ENCODE measurements at places on chromosomes 11 and 22.

DNA sequence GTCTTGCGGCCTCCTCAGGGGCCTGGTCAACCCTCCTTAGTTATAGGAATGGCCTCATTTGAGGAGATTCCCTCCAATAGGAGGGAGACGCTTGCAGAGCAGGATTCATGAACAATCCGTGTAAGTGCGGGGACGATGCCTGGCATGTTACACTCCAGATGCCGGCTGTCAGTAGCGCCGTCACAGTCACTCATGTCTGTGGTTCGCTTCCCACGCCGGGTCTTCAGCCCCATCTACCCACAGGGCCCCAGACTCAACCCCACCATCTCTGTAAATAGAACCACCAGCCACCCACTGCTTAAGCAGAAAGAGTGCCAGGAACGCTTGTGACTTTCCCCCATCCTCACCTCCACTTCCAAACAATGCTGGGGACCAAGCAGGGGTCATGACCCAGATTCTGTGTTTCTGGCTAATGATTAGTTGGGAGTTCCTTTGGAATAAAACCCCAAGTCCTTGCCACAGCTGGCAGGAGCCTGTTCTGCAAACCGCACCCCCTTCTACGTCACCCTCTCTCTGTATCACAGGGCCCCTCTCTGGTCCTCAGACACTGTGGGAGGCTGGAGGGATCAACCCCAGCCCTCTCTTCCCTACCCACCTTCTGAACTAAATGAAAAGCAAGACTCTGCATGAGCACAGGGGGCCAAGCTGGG lies 38.8 kb upstream of the TOLLIP start:
- DNase-seq: no peak

DNA sequence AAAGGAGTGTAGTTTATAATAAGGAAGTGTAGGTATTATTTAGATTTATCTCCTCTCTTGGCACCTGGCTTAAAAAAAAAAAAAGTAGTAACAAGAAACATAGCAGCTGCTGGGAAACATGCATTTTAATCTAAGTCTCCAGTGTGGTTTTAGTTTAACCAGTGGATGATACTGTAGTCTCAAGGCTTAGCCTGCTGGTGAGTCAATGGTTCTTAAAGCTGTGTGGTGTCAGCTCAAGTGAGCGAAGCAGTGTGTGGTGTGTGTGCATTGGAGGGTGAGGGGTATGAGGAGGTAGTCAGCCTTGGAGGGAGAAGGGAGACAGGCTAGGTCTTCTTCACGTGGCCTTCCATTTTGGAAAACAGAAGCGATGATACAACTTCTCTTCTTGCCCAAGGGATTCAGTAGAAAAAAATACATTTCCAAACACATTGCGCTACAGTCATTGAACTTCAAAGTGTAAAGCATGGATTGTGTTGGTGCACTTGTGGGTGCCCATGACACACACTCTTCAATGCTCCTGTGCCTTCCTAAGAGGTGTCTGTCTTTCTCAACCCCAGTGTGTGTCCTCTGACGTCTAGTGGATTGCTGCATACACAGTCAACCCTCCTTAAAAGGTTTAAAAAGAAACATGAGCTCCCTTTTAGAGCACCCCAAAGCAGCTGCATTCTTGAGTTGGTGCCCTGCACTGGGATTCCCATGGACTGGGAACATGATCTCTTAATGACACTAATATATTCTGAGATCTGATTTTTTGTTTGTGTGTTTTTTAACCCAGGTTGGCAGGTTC lies 40.1 kb downstream of the ZBTB16 start:
- DNase-seq: no peak

GRCh38 chr22:41822317-41823057 lies 10.4 kb upstream of the SREBF2 start:
- peak; percentile 51 for DNase-seq

DNA sequence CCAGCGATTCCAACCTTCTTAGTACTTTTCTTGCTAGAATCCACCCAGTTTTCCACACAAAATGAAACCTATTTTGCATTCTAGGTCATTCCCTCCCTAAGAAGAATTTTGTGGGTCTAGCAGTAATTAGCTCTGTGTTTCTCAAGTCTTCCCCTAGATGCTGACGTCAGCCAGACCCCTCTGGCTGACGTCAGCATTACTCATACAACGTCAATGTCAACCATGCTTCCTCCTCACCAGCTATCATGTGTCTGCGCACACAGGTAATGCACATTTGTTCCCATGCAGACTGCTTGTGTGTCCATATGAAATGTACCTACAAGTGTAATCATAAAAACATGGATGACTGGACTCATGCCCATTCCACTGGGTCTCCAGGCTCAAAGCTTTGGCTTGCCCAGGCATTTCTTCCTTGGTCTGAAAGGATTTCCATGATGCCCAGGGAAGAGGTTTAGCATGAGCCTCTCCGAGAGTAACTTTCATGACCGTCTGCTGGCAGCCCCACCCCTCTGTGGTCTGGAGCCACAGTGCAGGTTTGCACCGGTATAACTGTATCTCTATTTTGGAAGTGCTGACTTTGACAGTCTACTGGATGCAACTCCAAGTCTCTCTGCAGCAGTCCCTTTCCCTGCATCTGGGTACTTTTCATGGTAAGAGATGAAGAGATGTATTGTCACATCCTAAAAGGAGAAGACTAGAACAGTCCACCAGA lies 58.6 kb downstream of the DSCAML1 start:
- DNase-seq: no peak

- DNase-seq: no peak
These were observed 27.5 kb downstream of the DUSP8 start for GRCh38 chr11:1544536-1544935.

- DNase-seq: peak; percentile 75
These were observed 490 bp upstream of the BMAL1 start for GRCh38 chr11:13276832-13277767.

DNA sequence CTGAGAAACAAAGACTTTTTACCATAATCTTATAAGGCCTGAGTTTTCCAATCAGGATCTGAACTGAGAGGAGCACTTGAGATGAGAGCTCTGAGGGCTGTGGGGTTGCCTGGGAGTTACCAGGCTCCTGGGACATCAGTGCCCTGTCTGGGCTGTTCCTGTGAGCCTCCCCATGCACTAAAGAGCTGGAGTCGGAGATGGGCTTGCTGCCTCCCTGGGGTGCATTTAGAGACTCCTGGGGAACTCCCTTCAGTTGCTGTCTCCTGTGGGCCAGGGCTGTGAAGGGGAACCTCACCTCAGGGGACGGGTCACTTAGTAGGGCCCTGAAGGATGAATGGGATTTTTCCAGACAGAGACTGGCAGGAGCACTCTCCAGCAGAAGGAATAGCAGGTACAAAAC lies 33.3 kb downstream of the KCNC1 start:
- no peak for DNase-seq

DNA sequence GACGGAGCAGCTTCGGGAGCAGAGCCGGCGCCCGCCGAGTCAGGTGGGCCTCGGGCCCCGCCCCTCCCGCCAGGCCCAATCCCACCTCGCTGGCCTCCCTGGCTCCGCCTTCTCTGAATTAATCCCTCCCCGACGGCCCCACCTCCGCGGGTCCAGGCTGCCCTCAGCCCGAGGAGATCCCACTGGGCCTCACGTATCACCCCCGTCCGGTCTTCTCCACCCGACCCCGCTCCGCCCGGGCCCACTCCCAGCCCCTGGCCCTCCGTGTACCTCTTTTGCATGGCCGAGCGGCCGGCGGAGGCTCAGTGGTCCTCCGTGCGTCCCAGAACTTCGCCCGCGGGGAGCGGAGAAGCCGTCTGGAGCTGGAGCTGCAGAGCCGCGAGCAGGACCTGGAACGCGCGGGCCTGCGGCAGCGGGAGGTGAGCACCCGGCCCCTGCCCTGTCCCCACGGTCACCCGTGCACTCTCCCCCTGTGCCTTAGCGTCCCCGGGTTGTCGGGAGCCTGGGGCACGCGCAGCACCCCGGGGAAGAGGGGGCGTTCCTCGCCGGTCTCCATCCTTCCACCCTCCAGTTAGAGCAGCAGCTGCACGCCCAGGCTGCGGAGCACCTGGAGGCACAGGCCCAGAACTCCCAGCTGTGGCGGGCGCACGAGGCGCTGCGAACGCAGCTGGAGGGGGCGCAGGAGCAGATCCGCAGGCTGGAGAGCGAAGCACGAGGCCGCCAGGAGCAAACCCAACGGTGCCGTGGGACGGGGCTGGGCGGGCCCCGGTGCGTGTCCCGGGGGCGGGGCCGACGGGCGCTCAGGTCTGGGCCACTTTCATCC lies 2.2 kb upstream of the CD151 start:
- peak; percentile 66 for DNase-seq

Data from Kasumi-1 (cell line).